ENCODE measurements at places on chromosomes 4 and X.

GRCh38 chr4:23234018-23234417 is 541.3 kb downstream of the GBA3 start:
- no peak for ATAC-seq

- ATAC-seq, result peak; percentile 85
Measured at GRCh38 chr4:2837904-2838496, 5.6 kb upstream of the ADD1 start.

- no peak for ATAC-seq
Measured at GRCh38 chr4:159856451-159856850, 753.6 kb downstream of the RAPGEF2 start.

GRCh38 chr4:185711726-185712125 is 100.3 kb downstream of the SORBS2 start:
- no peak for ATAC-seq

DNA sequence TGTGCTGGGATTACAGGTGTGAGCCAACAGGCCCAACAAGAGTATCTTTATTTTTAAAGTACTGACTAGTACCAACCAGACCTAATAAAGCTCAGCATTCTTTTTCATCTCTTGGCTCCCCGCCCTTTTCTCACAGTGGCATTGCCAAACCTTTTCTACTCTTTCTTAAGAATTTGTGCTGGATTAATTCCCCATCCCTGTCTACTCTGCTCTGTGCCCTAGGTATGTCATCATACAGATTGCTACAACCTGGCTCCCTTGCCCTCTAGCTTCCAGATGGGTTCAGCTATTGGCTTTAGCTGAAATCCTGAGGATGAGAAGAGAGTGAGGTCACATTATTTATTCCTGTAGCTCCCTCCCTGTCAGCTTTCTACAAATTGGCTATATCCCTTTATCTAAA is 34.9 kb upstream of the CCNI start:
- ATAC-seq, result no peak

GRCh38 chrX:119762718-119763117 is 4.3 kb downstream of the SOWAHD start:
- ATAC-seq, result no peak

DNA sequence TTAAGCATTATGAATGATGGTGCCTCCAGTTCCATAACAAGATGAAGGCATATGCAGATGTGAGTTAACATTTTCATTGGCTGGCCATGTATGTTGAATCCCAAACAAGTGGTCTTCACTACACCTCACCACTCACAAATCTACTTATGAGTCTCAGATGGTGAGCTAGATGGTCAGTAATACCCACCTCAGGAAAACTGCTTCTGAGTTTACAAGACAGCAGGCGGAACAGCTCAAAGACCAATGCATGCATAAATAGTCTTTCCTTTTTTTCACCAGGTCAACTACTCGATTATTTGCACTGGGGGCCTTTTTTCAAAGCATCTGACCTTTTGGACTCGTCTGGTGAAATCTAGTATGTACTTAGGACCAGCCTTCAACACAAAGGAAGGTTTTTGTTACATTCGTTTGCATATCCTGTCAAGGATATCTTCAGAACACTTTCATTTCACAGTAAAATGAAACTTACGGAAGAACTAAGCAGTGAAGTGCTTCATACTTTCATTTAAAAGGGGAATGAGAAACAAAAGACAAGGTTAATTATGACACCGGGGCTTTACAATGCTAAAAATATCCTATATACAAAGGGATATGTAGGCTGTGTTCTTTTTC is 23.1 kb upstream of the TLR7 start:
- peak; percentile 32 for ATAC-seq

GRCh38 chr4:11423465-11423864 is 5.2 kb downstream of the HS3ST1 start:
- no peak for ATAC-seq

DNA sequence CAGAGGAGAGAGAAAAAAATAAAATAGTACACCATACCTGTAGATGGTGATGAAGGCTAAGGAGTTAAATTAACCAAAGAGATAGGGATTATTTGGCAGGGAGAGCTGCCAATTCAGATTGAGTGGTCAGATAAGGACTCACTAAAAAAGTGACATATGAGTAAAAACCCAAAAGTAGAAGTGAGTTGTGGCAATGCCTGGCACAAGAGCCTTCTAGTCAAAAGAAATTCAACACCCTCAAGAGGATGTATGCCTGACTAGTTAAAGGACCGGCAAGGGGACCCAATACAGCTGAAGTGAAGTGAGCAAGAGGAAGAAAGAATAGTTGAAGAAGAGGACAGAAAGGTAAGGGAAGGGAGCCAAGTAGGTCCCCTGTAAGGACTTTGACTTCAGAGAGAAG is 34.9 kb downstream of the ELF2 start:
- peak; percentile 26 for ATAC-seq

GRCh38 chr4:76757418-76757939 is 140.5 kb downstream of the SOWAHB start:
- ATAC-seq, result no peak

DNA sequence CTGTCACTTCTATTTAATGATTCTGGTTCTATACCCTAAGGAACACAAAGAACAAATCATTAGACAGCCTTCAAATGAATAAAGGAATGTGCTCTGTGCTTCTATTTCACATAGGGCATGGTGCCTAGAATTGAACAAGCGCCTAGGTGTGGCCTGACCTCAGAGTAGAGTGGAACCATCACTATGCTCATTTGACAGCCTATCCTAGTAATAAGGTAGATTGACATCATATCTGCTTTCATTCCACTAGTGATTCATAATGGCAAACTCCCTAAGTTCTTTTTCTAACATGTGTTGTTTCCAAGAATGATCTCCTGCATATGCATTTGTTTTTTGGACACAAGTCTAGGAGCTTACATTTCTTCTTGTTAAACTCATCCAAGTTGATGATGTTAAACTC is 36.6 kb downstream of the METTL14 start:
- no peak for ATAC-seq

DNA sequence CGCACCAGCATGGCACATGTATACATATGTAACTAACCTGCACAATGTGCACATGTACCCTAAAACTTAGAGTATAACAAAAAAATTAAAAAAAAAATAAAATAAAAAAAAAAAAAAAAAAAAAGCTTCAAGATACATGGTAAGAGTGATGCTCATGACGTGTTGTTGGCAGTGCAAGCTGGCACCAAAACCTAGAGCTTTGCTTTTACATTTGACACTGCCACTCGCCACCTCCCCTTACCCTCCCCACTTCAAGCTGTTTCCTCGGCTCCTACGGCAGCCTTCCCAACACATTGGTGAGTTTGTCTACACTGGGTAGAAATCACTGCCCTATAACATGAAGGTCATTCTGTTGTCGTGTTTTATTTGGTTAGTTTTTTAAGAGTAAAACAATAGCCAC is 197.6 kb upstream of the ANXA3 start:
- ATAC-seq, result no peak

DNA sequence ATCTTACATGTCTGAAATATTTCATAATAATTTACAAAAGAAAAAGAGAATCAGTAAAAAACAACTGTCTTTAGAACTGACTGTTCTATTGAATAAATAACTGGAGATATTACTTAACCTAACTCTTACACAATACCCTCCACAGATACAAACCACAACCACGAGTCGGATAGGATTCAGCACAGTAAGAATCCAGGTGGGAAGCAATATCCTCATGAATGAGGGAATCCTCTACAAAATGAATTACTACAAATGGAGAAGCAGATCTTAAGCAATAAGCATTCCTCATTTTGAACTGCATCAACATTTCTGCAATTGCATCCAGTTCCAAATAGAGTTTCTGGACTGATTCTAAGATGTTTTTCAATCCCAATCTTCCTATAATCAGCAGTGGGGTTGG is 227.1 kb downstream of the SH2D1A start:
- no peak for ATAC-seq

DNA sequence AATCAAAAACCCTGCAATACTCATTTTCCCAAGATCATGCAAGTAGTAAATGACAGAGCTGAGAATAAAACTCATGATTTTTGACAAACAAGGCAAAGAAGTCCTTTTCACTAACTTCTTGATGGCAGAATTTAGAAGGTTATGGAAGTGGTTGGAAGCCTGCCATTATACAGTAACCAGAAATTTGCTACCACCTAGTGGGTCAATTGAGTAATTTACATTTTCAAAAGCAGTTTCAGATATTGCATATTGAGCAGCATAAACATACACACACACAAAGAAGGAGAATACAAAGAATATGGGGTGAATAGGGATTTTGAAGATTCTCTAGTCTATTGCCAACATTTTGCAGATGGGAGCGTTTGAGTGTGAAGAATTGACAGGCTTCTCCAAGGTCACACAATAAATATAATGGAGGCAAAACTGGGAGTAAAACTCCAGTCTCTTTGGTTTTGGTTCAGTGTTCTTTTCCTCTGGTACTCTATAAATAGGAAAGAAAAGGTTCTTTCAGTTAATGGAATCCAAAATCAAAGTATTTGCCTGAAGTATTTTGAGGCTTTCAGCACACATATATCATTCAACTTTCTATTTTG is 70.2 kb downstream of the GC start:
- no peak for ATAC-seq

GRCh38 chrX:44913656-44914531 is 40.9 kb downstream of the KDM6A start:
- ATAC-seq, result no peak

DNA sequence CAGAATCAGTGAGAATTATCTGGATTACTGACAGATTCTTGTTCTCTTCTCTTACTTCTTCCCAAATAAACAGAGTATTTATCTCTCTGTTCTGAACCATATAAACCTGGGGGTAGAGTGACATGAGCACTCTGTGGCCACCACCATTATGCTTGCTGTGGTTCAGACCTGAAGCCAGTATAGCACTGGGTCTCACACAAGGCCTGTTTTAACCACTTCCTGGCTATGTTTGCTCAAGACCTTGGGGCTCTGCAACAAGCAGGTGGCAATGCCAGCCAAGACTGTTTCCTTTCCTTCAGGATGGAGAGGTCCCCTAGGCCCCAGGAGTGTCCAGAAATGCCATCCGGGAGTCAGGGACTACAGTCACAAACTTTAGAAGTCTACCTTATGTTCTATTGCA is 21.7 kb upstream of the HEPH start:
- ATAC-seq, result no peak

DNA sequence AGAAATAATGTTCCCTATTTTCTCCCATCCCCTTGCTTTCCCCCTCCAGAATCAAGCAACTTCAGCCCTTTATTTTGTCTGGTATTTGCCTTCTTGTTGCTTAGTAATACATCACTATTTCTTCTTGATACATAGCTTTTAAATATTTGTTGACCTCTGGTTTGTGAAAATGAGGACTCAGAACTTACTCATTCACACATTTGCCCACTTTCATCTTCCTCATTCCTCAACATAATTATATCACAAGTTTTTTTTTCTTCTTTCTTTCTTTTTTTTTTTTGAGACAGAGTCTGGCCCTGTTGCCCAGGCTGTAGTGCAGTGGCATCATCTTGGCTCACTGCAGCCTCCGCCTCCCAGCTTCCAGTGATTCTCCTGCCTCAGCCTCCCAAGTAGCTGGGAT is 28.9 kb upstream of the NDUFC1 start:
- peak; percentile 72 for ATAC-seq

DNA sequence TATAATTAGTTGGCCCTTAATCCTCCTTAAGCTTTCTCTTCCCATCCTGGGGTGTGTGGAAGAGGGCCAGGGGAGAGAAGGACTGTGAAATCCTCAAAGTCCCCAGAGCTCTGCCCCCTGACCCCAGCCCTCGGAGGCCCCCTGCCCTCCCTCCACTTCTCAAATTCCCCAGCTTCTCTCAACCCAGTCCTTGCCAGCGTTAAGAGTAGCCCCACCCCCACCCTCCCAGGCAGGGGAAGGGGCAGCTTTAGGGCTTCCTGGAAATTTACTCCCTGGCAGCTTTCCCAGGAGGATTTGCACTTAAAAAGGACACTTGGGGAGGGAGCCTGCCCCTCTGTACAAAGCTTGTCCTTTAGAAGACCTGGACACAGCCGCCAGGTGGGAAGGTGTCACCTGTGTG is 11.8 kb upstream of the CD40LG start:
- no peak for ATAC-seq

- no peak for ATAC-seq
Measured at GRCh38 chrX:87878926-87879325, 361.3 kb downstream of the KLHL4 start.

DNA sequence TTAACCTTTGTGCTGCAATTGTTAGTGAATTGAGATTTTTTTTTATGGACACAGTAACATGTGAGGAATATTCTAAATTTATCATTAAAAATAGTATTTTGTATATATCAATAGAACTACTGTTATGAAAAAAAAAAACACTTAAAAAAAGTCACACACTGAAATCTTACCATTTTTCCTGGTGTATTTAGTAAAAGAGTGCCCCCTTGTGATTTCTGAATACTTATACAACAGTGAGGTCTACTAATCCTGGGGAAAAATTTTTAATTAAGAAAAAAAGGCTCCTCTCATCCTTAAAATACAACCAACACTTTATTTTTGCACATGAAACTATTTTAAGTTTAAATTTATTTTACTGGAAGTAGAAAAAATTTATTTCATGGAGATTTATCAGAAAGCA is 56.4 kb upstream of the SPOCK3 start:
- no peak for ATAC-seq

DNA sequence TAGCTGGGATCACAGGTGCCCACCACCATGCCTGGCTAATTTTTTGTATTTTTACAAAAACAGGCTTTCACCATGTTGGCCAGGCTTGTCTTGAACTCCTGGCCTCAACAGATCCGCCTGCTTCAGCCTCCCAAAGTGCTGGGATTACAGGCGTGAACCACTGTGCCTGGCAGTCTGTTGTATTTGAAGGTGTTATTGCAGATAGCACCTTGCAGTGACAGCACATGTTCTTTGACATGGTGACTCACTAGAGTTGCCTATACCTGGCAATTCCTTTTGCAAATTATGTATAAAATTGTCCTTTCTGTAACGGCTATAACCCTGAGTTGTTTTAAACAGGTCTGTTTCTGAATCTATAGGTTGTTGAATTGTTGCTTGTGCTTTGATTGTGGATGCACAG is 7.9 kb downstream of the OGT start:
- ATAC-seq, result peak; percentile 28

- ATAC-seq, result no peak
Measured at GRCh38 chr4:10925996-10926395, 241.4 kb upstream of the CLNK start.

GRCh38 chr4:154348657-154349056 is 142.9 kb downstream of the DCHS2 start:
- ATAC-seq, result no peak

DNA sequence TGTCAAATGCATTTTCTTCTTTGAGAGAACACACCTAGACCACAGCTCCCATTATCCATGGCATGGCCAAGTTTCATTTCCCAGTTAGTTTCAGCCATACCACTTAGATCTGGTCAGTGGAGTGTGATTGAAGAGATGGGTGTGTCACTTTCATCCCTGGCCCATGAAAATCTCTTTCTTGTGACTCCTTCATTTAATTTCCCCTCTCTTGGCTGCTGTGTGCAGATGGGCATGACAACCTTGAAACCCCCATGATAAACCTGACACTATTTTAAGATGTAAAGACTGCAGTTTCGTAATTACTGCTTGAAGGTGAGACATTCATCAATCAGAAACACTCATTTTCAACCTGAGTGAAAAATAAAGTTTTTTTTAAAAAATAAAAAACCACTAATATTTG is 284.9 kb downstream of the IL15 start:
- ATAC-seq, result no peak

Measured in activated T-helper 17 cell treated with anti-CD3 and anti-CD28 coated beads, Interleukin-2, amount 50 U/mL, for 72 hours (primary cell).